ENCODE measurements at places on chromosomes 1 and 21.

DNA sequence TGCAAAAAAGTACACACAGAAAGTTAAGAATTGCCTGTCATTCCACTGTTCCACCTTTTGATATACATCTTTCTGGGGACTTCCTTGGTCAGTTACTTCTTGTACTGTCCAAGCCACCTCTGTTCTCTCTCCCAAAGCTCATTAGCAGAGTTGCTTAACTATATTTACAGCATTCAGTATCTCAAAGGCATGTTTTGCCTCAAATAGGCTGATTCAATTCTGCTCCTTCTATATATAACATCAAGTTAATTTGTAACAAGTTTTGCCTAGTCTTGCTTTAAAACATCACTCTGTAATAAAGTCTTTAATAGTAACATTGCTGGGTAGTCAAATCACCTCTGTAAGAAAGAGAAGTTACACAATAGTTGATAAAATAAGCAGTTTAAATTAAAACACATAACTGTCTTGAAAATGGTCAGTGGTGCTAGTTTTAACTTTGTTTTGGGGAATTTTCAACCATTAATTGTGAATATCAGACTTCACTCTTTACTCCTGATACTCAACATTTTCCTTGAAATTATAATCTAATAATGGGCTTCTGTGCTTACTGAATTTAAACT lies 35.7 kb downstream of the EDARADD start:
- no peak for DNase-seq

GRCh38 chr1:161046605-161047228 lies 940 bp upstream of the USF1 start:
- DNase-seq = no peak

GRCh38 chr1:231084353-231084752 lies 44.3 kb upstream of the FAM89A start:
- DNase-seq = no peak

GRCh38 chr21:34989337-34990151 lies 59.6 kb downstream of the RUNX1 start:
- peak; percentile 44 for DNase-seq

GRCh38 chr1:203454986-203455471 lies 20.6 kb upstream of the PRELP start:
- no peak for DNase-seq

DNA sequence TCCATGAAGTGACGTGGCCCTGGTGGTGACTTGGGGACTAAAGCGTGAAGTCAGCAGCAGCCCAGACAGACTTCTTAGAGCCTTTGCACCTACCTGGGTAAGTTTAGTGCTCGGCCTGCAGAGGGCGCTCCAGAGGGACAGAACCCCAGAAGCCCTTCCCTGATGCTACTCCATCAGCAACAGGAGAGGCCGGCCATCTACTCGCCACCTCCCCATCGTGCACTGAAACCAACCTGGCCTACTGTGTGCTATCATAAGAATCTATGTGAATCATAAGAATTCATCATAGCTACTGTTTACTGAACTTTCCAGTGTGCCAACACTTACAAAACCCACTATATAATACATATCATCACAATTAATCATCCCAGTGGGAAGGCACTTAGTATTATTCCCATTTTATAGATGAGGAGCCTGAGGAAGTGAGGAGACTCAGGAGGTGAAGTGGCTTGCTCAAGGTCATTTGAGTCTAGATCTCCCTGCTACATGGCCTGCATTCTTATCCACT lies 7.9 kb upstream of the EDN2 start:
- no peak for DNase-seq

DNA sequence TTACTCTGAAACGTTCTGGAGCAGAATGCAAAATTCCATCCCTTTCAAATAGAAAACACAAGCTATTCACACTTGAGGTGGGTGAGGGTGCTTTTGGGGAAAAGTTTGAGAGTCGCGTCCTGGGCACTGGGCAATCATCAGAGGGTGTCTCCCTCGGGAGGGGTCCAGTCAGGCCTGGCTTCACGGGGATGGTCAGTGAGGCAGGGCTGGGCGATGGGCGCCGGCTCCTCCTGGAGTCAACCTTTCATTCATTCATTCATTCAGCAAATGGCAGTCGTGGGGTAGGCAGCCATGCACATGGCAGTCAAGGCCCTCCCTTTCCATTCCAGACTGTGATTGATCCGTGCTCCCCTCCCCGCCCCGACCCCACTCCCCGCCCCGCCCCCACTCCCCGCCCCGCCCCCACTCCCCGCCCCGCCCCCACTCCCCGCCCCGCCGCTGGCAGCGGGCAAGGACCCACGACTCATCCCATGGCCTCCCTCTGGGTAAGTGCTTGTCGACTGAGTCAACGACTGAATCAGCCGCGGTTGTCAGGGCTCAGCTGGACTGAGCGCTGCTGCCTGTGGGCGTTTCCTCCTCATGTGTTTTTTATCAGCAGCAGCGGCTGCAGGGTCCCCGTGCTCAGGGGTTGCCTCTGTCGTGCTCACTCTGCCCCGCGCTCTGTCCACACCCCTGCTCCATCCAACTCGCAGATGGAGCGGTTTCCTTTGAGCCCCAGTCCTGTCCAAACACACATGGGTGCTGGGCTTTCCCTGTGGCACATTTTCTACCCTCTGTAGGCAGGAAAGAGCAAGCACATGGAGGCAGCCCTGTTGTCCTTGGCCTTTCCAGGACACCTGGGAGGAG lies 12.5 kb upstream of the SPSB1 start:
- DNase-seq = peak; percentile 54

- DNase-seq = peak; percentile 86
Measured at GRCh38 chr21:26845066-26845758, at the start of gene ADAMTS1. ADAMTS1 (minus strand) TSS chr21:26845409; CDS start chr21:26844954, 455 bp downstream.

- DNase-seq = peak; percentile 34
Measured at GRCh38 chr21:41641821-41642701, 124.8 kb downstream of the RIPK4 start.

DNA sequence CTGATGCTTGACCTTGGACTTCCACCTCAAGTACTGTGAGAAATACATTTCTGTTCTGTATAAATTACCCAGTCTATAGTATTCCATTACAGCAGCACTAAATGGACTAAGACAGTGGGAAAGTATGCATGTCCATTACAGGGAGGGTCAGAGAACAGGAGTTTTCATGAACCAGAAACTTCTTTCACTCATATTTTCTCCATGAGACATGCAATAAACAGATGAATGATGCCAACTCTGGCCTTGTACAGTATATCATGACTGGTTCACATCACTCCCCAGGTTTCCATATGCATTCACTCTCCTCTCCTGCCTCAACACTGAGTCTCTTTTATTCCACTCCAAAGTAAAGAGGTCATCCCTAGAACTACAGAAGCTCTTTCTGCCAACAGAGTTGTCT lies 4.5 kb upstream of the IFI16 start:
- no peak for DNase-seq

GRCh38 chr1:89888480-89889322 lies 67.9 kb downstream of the LRRC8D start:
- DNase-seq = no peak

DNA sequence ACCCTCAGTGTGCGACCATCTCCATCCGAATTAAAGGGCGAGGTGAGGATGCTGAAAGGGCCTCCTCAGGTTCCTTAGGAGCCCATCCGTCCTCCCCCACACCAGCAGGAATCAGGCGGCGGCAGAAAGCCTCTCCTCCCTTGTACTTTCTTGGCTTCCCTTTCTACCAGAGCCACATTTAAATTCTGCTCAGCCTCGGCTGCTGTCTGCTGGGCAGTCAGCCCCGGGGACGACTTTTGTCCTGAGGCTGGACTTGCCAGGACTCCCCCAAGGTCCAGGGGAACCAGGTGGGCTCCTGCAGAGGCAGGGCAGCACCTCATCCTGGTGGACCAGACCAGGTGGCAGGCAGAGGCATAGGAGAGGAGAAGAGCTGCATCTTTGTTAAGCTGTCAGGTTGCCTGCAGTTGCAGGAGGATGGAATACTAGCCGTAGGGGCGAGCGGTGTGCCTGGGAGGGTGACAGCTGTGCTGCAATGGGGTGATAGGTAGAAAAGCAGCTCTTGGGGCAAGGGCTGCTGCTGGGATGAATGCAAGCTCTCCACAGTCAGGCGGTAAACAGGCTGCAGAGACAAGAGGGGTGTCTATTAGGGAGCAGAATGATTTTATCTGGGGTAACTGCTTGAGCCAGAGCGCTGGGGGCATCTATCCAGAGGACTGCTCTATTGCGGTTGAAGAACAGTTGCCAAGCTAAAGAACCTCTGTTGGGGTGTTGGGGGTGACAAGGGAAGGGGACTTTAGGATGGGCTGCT lies 46.2 kb upstream of the WASF2 start:
- DNase-seq = no peak

- DNase-seq = no peak
Measured at GRCh38 chr1:98051065-98051675, 130.3 kb upstream of the DPYD start.

DNA sequence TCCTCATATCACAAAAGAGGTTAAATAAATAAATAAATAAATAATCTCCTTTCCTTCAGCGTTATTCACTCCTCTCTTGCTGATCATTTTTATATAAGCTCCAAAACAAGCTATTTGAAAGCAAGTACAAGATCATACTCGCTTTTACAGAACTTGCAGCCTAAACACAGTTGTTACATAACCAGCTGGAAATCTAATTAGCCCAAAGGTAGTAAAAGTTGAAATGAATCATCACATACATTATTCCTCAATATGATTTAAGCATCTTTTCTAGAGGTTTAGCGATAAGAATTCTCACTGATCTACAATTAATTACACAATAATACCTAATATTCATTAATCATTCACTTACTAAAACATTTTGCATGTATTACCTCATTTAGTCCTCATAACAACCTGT lies 160.2 kb downstream of the COP1 start:
- no peak for DNase-seq

- no peak for DNase-seq
Measured at GRCh38 chr21:46144464-46145070, 10.8 kb downstream of the FTCD start.

DNA sequence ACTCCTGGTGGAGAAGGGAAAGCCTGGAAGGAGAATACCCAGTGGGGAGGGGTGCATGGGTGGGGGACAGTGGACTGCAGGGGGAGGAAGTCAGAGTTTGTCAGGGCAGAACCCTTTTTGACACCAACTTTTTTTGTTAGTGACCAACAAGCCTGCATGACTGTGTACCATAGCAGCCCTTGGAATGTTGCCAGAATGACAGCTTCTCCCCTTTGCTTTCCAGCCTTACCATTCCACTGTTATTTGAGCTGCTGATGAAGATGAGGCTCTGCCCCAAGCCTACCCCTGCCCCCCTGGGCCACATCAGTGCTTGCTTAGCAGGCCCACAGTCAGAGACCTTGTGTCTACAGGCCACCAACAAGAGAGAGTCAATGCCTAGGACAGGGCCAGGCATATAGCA lies 341.2 kb downstream of the HHAT start:
- DNase-seq = no peak

GRCh38 chr1:88976235-88976634 lies 16.2 kb downstream of the KYAT3 start:
- no peak for DNase-seq

DNA sequence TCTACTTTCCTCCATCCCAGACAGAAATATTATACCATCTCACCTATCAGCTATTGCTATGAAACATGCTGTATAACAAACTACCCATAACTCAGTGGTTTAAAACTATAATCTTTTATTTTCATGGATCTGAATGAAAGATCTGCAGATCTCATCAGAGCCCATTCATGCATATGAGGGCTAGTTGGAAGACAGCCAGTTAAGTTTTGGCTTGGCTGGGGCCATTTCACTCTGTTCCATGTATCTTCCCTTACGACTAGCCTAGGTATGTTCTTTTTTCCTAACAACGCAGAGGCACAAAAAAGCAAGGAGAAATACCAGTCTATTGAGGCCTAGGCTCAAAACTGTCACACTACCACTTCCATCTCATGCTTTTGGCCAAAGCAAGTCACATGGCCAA lies 28.1 kb upstream of the RGS1 start:
- DNase-seq = no peak

- no peak for DNase-seq
Measured at GRCh38 chr1:107788206-107789202, 176.5 kb downstream of the VAV3 start.

DNA sequence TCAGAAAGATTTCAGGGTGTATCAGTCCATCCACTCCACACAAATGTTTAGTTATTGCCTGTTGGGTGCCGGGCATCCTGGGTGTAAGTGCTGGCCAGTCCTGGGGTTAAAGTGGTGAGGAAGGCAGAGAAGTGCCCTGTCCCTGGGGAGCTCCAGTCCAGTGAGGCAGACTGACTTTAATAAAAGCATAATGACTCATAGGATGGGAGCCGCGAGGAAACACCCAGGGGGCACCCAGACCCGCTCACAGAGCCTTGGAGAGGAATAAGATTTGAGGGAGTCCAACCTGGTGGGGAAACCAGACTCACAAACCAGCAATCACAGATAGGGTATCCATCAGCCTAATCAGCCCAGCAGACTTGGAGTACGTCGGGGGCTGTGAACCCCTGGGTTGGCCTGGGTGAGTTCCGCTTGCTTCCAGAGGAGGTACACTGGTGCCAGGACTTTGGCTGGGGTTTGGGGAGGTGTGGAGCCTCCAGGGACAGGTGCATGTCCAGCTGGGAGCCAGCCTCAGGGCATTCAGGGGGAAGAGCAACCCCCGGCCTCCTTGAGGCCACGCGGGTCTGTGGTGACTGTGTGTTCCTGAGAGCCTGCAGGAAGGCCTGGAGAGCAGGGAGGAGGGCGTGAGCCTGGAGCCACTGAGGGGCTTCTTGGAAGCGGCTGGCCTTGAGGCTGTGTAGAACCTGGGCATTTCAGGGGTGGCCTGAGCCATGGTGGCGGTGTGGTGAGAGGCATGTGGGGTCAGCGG lies 3.7 kb downstream of the PEAR1 start:
- DNase-seq = no peak

DNA sequence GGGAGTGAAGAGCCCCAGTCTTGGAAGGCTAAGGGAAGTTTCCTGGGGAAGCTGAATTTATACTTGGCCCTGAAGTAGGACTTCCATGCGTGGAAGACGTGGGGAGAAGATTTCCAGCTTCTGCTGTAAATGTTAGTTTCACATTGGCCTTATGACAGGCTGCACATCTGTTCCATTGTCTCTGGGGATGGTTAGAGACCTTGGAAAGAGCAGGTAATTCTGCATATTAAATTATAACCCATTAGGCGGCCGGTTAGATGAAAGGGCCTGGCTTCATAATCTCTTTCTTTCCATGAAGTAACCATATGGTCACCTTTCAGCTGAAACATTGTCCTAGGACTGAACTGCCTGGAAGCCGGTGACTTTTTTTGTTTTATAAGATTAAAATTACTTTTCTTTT lies 37.5 kb downstream of the DPT start:
- no peak for DNase-seq

DNA sequence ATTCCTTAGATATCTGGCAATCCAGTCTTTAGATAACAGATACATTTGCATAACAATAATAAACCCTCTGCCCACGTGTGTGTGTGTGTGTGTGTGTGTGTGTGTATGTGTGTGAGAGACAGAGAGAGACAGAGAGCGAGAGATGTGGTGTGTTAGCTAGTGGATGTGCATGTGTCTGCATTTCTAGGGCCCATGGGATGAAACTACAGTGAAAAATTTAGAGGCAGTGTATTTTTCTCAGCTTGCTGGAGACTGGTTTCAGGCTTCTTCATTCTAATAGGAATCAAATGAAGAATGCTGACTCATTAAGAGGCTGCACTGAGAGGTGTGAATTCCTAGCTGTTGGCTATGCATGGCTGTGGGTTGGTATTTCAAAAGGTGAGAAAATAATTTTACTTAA lies 303.2 kb downstream of the LMX1A start:
- no peak for DNase-seq

Data from GOT3 (cell line).